Stimulated activated CD4-positive, alpha-beta T cell treated with anti-CD3 and anti-CD28 coated beads, TNF-alpha, amount 100 ng/mL, for 1 hour (primary cell): ENCODE measurements at places on chromosomes 13 and 19.

GRCh38 chr19:900043-900301 lies 6.7 kb downstream of the RNU6-9 start:
- no peak for DNase-seq

DNA sequence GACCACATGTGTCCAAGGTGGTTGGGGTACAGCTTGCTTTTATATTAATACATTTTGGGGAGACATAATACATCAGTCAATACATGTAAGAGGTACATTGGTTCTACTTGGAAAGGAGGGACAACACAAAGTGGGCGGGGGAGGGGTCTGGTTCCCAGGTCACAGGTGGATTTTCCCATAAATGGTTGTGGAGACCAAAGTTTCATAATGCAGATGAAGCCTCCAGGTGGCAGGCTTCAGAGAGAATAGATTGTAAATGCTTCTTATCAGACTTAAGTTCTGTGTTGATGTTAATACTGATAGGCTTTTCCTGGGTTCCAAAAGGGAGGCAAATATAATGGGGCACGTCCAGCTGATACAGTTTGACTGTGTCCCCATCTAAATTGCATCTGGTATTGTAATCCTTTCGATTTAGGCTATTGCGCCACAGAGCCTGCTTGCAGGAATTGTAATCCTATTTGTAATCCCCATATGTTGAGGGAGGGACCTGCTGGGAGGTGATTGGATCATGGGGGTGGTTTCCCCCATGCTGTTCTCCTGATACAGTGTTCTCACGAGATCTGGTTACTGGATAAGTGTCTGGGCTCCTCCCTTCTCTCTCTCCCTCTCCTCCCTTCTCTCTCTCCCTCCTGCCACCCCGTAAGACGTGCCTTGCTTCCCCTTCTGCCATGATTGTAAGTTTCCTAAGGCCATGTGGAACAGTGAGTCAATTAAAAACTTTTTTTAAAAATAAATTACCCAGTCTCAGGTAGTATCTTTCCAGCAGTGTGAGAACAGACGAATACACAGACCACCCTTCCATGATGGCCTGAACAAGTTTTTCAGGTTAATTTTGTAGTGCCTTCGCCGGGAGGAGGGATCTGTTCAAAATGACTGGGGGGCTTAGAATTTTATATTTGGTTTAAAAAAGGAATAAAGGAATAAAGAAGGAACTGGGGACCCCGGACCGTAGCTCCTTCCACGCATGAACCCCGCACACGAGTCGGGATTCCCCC lies 44.9 kb downstream of the ZNF823 start:
- DNase-seq, result no peak

DNA sequence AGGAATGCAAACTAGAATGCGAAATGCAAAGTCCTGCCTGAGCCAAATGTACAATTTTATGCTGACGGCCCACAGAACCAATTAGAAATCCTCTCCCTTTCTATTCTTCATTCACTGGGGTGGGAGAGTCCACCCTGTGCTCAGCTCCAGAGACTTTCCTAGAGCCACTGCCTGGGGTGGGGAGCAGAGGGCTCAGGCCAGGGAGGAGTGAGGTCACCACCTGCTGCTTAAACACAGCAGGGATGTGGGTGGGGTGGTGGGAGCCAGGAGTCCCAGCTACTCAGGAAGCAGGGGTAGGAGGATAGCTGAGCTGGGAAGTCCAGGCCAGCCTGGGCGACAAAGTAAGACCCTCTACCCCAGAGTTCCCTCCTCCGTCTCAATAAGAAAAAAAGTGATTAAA lies 26.9 kb upstream of the ZNF83 start:
- DNase-seq, result no peak

GRCh38 chr13:71089056-71089455 lies 777.9 kb downstream of the DACH1 start:
- no peak for DNase-seq

- DNase-seq, result no peak
Measured at GRCh38 chr19:10800488-10800887, 35.5 kb downstream of the TMED1 start.

DNA sequence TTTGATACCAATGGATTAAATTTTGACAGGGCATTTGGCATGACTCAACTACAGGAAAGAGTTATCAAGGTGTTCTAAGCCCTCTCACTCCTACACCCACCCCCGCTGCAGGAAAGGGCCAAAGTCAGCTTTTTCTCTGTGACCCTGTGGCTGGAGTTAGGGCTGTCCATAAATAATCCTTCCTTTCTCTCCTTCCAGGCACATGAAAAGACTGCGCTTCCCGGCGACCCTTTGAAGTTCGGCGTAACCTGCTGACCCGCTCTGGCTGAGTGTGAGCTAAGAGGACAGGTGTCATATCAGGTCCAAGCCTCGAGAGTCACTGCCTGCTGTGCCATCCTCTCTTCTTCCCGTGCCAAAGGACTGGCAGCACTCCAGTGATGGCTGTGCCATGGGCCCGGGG lies 25.6 kb downstream of the ZNF114 start:
- no peak for DNase-seq

GRCh38 chr13:113469582-113469981 lies 16.3 kb upstream of the ADPRHL1 start:
- DNase-seq, result no peak

DNA sequence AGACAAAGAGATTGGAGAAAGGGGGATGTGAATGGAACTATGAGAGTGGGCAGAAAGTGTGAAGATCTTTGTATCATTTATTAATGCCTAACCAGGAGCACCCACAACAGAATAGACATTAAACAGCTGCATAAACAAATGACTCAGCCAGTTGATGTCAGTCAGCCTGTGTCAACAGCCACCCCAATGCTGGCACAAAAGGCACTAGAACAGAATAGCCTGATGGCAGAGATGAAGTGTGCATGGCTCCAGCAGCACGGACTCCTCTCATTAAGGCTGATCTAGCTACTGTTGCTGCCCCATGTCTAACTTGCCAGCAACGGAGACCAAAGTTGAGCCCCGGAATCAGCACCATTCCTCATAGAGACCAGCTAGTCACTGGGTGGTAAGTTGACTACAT lies 7.8 kb downstream of the CPB2 start:
- no peak for DNase-seq

DNA sequence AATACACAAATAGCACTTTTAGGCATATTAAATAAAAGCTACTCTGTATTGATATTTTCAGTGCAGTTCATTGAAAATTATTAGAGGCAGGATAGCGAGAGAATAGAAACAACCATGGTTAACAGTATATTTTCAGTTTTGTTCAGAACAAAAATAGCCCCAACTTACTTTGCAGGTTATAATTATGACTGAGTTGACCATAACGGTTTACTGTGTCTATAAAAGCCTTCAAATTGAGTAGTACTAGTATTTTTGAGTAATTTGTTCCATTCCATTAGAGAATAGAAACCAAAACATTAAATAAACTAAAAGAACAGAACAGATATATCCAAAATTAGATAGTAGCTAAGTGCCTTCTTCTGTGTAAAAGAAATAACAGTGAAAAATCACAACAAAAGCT lies 1108.4 kb upstream of the PCDH20 start:
- no peak for DNase-seq

GRCh38 chr19:750640-751423 lies at the start of gene MISP:
Gene MISP, plus strand, starts transcription at chr19:751112. Its CDS starts 5,835 bp downstream, at chr19:756947.
- no peak for DNase-seq

- no peak for DNase-seq
Measured at GRCh38 chr13:20294497-20294896, 62.4 kb upstream of the GJB6 start.

DNA sequence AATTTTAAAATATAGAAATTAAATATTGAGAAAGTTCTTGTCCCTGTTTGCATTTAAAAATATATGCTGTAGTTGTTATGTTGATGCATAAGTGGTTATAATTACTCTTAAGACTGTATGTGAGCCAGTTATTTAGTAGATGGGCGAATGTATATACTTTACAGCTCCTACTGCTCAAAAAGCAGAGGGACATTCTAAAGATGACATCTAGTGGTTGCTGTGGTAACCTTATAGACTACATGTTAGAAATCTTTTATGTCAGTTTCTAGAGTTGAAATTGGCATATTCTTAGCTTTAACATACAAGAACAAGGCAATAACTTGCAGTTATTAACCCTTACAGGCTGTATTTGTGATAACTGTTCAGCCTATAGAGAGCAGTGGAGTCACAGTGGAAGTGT lies 160.5 kb downstream of the OLFM4 start:
- no peak for DNase-seq

DNA sequence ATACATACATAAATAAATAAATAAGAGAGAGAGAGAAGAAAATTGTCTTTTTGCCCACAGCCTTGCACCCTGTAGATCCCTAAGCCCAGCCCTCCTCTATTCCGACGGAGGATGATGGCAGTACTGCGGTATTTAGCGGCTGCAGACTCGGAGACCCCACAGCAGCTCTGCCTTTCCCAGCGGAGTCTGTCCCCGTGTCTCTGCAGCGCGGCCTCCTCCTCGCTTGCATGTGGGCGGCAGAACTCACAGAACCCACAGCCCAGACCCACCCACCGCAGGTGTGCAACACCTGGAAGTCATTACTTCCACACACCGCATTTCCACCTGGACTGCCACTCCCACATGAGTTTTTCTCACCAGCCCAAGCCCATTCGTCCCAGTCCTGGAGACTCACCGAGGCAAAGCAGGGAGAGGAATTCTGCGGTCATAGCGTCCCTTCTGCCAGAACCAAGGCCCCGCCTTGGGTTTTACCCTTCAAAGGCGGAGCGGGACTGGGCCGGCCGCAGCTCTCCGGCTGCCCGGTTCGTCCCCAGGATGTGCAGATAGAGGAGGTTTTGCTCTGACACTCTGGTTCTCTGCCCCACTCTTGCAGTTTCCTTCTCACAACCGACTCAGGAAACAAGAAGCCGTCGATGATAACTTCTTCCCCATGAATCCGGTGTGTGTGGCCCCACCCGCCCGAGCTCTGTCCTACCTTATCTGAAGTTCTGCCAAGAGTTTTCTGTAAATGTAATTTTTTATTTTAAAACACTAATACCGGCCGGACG lies at the start of gene VSTM1:
Gene VSTM1, minus strand, starts transcription at position 548 of the 767 bp plus-strand sequence. Its CDS starts 120 bp downstream, at position 428.
- no peak for DNase-seq

DNA sequence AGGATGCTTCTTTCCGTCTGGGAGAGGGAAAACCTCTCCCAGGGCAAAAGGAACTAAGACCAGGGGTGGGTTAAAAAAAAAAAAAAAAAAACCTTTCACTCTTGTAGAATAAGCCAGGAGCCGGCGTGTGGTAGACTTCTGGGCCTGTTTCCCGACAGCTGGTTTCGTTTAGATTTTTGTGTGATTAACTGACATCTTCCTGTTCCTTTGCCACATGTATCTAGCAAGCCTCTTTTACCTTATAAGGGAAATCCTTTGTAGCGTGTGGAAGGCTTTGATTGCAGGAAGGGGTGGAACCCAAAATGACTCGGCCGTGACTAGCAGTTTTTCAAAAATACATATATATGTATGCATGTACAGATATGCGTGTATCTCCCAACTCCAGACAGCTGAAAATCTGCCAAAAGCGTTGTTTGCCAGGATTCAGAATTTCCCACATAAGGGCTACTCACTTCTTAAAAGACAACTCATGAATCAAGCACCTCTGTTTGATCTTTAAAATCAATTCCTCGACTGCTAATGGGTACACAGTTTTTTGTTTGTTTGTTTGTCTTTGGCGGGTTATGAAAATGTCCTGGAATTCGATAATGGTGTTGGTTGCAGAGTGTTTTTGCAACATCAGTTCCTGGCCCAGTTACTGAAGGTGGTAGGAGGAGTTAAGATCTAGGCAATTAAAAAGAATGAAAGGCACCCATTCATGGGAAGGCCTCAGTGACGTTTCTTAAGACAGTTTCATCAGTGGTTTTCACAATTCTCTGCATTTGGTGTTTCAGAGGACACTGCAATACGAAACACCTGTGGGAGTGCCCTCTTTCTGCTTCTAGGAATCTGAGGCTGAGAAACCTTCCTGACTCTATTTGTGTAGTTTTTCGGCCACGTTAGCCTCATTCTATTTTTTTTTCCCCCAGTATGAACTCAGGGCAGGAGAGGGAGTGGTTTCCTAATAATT lies 2.7 kb downstream of the TPM4 start:
- peak; percentile 41 for DNase-seq

- DNase-seq, result no peak
Measured at GRCh38 chr13:105778196-105778595, 757.3 kb downstream of the EFNB2 start.

GRCh38 chr13:107157271-107157670 lies 589.3 kb upstream of the ARGLU1 start:
- no peak for DNase-seq

DNA sequence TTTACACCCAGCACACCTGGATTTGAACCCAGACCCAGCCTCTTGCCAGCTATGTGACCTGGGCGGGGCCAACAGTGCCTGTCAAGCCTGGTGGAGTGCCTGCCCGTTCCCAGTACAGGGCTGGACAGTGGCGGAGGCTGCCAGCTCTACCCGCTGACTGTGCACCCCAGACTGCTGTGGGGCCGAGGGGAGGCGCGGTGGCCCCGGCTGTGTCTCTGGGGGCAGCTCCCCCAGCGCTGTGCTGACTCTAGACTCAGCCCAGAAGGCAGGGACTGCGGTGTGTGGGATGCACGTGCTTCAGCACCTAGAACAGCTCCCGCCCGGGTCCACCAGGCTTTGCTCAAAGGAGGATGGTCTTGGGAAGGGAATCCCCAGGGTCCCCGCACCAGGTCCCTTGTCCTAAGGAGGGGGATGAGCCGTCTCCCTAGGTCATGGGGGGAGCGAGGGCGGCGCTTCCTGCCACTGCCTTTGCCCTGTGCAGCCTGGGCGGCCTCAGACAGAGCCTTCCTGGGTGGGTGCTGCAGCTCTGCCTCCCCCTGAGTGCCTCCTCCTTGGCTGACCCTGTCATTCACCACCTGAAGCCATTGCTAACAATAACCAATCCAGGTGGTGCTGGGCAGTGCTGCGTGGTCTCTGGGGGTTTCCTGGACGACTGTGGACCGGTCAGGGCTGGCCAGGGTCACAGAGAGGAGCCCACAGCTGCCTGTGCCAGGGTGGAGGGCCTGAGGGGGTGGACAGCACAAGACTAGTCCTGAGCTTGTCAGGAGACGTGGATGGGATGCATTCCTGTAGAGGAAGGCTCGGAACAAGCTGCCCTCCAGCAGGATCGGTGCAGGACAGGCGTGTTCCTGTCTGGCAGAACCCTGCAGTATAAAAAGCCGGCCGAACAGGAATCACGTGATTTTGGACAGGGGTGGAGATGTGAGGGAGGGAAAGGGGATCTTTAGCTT lies 18.6 kb downstream of the TMEM255B start:
- DNase-seq, result no peak

DNA sequence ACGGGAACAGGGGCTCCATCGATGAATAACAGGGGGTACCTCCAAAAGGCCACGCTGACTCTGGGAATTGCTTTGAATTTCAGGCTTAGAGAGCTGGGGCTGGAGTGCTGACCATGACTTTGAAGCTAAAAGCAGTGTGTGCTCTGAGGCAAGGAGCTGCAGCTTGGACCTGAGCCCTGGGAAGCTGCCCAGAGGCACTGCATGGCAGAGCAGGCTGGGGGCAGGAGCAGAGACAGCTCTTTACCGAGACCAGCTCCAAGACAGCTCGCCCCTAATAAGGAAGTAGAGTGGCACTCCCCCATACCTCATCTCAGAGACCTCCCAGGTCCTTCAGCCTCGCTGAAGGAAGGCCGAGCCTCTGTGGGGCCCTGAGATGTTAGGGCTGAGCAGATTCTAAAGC lies 200.2 kb downstream of the COL4A1 start:
- no peak for DNase-seq
